Activated T-helper 1 cell treated with Interleukin-2 at 50 U/mL for 16 hours (primary cell): ENCODE measurements at places on chromosomes 2 and 18.

GRCh38 chr18:498931-499775 is 1.3 kb downstream of the COLEC12 start:
- DNase-seq, result no peak

- DNase-seq, result no peak
These were observed 107.7 kb upstream of the ATP8B1 start for GRCh38 chr18:57910817-57911216.

- no peak for DNase-seq
These were observed 159.7 kb upstream of the LRRTM1 start for GRCh38 chr2:80464275-80464674.

DNA sequence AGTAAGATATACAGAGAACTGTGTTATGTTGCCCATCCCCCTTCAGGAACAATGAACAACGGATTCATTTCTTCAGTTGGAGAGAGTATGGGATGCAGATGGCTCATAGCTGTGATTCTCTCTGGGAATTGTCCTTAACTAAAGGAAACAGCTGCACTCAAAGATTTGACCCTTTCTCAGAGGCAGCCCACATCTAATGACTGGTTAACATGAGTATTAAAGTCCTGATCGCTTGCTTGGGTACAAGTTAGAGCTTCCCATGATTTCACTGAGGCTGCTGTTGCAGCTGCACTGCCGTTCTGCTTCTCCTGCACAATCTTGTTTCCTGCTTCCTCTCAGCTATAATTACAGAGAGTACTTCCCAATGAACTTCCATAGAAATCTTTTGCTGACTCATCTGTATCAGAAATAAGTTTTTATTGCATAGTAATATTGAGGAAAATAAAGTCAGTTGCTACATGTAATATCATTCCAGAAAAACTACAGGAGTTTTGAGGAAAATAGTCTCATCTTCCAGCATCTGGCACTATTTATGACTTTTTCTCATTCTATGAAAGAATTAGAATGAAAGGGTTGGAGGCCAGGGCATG is 12.8 kb upstream of the SCN9A start:
- no peak for DNase-seq

DNA sequence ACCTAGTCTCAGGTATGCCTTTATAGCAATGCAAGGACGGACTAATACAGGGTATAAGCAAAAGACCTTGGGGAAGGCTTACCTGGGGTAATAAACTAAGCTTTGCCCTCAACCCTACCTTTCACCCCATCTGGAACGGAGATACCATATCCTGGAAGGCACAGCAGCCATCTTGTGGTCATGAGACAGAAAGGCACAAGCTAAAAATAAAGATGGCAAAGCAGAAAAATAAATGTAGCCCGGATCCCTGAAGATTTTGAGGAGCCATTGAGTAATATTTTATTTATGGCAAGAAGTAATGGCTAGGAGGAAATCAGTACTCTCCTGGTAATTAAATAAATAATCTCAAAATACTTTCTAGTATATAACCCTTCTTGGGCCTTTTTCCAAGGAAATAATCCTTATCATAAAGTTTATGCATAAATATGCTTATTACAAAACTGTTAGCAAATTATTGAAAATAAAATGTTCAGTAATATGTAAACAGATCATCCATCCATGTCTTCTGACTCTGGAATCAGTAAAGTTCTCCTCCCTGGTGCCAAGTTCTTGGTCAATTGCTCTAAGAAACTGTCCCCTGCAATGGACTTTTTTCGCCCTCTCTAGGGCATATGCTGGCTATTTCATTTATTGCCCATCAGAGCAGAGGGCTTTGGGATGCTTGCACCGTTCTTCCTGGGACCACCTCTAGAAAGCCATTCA is 198.7 kb downstream of the SPP2 start:
- DNase-seq, result no peak

DNA sequence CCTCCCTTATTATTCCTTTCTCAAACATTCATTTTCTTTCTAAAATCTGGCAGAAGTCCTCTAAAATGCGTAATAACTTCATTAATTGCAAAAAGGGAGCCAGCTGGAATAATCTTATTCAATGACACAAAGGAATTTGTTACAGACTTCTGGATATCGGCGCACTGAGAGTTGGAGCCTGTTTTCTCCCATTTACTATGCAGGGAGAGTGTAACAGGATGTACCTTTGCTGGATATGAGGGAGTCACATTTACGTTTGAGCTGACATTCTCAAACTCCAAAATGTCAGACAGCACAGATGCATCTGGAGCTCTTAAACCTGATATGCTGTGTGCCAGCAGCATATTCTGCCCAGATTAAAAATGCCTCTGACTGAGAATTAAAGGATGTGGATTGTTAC is 275.3 kb downstream of the TMX3 start:
- DNase-seq, result no peak

- DNase-seq, result no peak
These were observed 27.3 kb downstream of the KIF3C start for GRCh38 chr2:25955036-25955435.

DNA sequence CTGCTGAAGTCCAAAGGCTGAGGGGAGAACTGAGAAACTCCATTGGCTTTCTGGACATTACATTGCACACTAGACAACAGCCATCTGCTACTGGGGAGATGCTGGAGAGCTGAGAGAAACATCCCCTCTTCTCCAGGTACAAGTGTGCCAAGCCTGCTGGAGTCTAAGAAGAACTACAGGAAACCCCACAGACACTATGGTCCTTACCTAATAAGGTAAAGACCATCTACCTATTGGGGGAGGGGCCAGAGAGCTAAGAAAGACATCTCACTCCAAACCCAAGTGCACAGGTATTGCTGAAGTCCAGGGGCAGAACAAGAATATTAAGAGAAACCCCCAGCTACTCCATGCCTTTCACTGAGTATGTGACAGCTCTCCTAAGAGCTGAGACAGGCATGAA is 338.7 kb upstream of the NCKAP5 start:
- no peak for DNase-seq

DNA sequence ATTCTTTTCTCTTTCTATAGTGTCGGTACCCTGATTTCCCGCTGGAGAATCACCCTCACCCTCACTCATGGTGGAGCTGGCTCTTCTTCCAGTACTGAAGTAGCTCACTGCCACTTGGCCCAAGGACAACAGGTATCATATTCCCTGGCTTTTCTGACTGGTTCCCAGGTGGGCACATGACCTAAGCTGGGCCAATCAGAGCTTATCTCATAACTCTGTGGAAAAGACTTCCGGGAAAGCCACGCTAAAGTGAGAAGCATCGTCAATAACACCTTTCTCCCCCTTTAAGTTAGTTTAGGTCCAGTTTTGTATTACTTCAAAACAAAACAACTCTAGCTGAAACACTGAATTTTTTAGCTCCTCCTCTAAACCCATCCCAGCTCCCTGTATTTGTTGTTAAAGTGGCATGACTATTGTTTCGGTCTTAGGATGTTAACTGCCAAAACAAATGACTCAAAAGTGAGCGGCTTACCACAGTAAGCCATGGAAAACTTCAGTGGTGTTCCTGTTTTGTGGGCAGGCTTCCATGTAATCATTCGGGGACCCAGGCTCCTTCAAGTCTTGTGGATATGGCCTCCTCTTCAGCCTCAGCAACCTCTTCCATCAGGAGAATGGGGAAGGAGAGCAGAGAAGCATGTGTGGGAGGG is 137.4 kb upstream of the DLX2 start:
- no peak for DNase-seq

DNA sequence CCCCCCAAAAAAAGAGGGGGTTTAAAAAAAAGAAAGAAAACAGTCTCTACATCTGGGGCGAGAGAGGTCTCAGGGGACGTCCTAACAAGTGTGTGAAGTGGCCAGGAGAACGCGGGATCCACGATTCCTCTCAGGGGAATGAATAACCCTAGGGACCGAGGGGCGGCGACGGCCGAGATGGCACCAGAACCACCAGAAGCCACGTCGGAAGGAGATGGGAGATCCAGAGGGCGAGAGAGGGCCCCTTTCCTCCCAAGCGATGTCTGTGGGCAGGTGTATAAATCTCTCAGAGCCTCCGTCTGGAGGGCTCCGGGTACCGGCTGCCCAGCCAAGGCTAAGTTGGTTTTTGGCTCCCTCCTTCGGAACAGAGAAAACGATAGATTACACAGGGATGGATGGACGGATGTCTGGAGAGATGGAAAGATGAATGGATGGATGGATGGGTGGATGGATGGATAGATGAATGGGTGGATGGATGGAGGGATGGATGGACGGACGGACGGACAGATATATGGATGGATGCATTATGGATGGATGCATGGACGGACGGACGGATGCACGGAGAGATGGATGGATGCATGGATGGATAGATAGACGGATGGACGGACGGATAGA is 1.7 kb downstream of the EPHA4 start:
- DNase-seq, result no peak

DNA sequence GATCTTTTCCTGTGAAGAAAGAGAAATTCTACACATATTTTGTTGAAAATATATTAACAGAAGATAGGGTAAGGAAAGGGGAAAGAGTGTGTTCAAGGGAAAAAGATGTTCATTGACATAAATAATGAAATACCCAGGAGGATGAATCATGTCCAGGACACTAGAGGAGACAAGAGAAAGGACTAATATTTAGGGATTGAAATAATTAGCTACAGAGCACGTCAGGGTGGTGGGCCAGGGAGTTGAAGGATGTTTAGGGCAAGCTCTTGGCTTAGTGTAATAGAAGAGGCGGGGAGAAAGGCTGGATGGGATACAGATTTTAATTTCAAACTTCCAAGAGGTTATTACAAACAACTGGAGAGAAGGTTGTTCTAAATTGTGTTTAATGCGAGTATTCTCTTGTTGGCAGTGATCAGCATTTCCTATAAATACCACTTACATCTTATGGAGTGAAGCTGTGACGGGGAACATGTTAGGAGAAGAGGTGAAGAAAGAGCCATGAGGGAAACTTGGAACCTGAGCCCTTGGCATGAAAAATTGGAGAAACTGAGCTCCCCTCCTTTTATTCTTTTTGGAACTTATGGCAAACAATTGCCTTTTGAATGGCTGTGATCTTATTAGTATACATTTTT is 36.6 kb upstream of the CETN1 start:
- DNase-seq, result no peak

- DNase-seq, result no peak
These were observed 25.1 kb upstream of the KLHL29 start for GRCh38 chr2:23359631-23360567.

DNA sequence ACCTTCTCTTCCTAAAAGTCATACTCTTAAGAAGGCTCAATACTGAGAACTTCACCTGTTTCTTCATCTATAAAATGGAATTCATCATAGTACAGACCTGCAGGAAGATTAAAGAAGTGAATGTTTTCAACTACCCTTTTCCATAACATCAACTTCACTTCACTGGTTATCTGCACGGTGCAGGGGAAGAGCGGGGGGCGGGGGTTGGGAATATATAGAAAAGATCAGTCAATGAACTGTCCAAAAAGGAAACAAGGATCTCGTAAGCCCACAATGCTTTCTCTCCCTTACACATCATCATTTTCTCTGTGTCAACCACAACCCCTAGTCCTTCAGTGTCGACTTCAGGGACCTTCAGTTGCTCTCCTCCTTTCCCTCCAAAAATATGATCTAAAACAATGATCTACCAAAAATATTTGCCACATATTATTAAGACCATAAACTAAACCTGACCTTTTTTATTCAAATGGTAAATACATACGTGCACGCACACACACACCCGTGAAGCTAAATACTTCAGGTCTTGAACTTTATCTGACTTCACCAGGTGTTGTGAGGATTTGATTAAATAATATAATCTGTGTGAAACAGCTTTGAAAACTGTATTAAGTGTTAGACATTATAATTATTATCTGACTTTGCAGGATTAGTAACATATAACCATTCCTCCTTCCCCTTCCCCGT is 4.9 kb downstream of the MBOAT2 start:
- DNase-seq, result no peak

GRCh38 chr18:34718610-34719009 is 8.5 kb downstream of the DTNA start:
- no peak for DNase-seq

DNA sequence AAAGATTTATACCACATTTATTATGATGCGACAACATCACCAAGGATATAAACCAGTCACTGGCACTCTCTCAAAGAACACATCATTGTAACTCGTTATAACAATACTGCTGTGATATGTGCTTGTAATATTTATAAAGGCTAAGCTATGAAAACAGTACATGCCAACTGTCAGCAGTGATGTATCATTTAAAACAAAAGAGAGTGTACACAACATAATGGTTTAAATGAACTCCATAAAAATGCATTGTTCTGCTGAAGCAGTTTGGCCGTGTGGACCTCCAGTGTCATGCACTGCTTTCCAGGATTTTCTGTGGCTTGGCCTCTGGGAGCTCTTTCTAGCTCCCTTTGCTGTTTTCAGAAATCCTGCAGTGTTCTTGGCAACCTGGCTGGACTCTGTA is 215.6 kb downstream of the MTX2 start:
- DNase-seq, result no peak

DNA sequence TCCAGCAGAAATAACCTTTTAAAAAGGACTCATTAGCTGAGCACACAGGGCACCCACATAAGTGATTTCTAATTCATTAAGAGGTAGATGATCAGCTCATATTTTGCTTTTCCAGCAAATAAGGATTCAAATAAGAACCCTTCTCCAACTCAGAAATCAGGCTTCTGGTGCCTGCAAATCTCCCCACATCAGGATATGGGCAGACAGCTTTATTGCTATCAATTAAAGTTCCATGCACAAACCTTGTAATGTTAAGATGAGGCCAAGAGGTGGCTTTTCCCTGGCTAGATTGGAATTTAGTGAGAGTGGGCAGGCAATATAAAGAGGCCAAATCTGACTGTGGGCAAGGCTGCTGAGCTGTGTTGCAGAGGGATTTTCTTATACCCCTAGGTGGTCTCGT is 193.6 kb downstream of the SH3RF3 start:
- DNase-seq, result no peak

DNA sequence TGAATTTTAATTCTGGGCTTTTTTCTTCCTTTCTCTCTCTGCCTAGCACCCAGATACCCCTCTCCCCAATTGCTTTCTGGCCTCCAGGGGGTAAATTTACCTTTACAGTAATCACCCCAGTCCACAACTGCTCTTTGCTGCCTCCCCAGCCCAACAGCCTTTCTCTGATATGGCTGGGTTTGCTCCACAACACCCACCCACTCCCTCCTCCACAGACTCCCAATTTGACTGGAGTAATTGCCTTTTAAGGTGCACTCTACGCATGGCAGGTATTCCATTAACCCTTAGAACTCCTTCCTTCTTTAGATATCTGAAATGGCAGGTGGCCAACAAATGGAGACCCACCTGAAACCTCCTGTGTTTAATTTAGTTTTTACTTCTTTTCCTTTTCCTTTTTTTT is 3.6 kb downstream of the CELF4 start:
- DNase-seq, result no peak

GRCh38 chr2:56681659-56682396 is 498.0 kb downstream of the CCDC85A start:
- DNase-seq, result no peak

GRCh38 chr2:118477111-118477862 is 370.2 kb downstream of the EN1 start:
- no peak for DNase-seq

- DNase-seq, result no peak
These were observed 123.4 kb upstream of the NOSTRIN start for GRCh38 chr2:168679081-168679480.

GRCh38 chr18:63309422-63309821 is 10.1 kb downstream of the BCL2 start:
- DNase-seq, result no peak
